ENCODE measurements at places on chromosomes 6 and 20.

- DNase-seq, result no peak
Measured at GRCh38 chr6:128606611-128607010, 86.2 kb upstream of the PTPRK start.

DNA sequence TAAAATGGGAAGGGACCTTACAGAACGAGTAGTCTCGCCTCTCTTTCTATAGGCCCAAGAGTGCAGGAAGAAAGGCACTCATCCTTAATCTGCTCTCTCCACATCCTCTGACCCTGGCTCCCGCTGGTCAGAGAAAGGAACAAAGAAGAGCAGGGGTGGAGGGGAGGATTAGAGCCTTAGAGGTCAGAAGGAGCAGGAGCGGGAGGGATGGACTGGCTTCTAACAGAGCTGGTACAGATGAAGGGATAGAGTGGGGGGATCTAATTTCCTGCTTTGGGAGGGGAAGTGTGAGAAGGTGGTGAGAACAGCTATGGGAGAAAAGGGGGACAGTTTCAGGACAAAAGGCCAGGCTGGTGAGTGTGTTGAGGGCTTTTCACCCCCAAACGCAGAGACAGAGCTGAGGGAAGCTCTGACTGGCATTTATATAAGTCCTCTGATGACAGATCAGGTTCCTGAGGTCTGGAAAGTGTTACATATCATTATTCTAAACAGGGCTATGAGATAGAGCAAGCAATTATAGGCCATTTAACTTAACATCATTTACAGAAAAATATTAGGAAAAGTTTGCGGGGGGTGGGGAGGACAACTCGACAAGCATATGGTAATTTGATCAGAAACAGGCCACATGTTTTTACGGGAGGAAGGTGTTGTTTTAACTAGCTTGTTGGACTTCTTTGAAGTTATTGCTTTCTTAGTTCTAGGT is 111.1 kb downstream of the FOXC1 start:
- no peak for DNase-seq

DNA sequence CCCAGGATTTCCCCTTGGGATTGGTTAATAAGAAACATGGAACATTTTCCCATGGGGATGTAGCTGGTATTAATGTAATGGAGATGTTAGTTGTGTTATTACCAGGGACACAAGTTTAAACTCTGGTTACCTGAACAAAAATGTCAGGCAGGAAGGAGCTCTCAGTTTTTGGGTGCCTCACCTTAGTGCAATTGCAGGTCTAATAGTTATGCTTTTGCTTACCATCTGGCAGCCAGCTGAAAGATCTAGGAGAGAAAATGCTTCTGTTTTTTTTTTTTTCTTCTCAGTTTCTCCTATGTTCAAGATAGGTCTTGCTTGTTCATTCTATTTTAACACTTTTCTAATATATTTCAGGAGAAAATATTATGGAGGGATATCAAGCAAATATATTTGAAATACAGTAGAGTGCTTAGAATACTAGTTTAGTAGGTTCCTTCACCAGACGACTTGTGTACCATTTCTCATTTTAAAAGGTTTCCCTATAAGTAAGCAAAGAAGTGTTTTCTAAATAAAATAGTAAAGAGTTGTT is 4.2 kb upstream of the UBE2J1 start:
- no peak for DNase-seq

DNA sequence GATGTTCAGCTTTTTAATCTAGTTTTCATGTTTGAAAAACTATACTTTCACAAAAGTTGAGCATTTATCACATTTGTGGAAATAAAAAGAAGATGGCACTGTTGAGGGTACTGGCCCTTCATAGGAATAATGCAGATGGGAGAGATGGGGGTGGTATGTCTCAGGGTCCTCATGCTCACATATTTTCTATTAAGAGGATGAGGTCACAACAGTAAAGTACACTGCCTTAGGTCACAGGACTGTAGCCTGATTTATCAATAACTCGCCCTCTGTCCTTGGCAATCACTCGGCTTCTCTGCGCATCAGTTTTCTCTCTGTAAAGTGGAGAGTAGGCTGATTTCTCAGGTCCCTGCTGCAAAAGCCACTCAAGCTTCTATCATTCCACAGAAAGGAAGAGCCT is 55.9 kb downstream of the PPP1R3G start:
- DNase-seq, result no peak

- DNase-seq, result no peak
Measured at GRCh38 chr6:122692175-122692598, 82.0 kb downstream of the PKIB start.

- DNase-seq, result no peak
Measured at GRCh38 chr6:96947055-96947454, 22.5 kb downstream of the KLHL32 start.

DNA sequence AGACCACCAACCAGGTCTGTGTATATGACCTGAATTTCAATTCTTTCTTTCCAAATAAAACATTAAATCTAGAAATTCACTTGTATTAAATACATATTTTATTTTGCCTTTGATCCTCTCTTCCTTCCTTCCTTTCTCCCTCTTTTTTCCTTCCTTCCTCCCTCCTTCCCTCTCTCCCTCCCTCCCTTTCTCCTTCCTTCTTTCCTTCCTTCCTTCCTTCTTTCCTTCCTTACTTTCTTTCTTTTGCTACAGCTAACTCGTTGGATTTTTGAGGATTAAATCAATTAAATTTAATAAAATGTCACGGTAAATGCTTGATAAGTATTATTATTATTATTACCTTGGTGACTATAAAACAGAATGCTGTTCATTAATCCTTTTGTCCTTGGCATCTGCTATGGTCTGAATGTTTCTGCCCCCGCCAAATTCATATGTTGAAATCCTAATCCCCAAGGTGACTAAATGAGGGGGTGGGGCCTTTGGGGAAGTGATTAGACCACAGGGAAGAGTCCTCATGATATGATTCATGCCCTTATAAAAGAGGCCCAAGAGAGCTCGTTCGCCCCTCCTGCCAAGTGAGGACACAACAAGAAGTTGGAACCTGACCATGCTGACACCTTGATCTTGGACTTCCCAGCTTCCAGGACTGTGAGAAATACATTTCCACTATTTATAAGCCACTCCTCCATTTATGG is 67.6 kb upstream of the BTBD3 start:
- DNase-seq, result no peak

- no peak for DNase-seq
Measured at GRCh38 chr20:32606107-32606506, 21.0 kb upstream of the NOL4L start.

DNA sequence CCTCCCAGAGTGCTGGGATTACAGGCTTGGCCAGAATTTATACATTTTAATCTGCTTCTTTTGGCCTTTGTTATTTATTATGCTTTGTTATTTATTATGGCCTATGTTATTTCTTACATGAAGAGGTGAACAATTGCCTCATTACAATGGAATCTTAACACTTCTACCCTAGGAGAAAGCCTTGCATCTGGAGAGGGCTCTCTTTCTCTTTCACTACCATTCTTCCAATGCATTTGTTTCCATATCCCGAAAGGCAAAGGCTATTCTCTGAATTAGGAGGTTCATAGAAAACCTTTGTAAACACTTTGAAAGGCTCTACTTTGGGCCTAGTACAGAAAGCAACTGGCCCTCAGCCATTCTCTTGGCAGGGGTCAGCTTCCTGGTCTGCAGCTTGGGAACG is 19.9 kb upstream of the DEK start:
- DNase-seq, result no peak

DNA sequence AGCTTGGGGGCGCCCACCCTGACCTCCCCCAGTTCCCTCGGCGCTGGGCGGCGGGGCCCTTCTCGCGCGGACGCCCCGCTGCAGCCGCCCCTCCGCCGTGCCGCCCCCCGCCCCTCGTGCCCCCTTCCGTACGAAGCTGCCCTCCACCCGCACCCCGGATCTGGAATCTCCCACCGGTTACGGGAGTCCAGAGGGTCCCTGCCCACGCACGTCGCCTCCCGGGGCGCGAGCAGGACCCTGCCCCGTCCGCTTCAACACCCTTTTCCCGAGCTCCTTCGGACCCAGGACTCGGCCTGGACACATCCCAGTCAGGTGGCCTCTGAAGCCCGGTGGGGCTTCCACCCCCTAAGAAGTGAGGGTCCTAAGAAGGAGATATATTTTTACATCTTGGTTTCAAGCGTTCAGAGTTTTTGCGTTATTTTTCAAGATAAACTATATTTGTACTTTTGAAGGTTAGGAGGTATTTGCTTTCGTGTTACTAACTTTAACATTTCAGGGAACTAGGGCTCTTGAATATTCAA is 506 bp downstream of the ARFGAP1 start:
- DNase-seq, result no peak

DNA sequence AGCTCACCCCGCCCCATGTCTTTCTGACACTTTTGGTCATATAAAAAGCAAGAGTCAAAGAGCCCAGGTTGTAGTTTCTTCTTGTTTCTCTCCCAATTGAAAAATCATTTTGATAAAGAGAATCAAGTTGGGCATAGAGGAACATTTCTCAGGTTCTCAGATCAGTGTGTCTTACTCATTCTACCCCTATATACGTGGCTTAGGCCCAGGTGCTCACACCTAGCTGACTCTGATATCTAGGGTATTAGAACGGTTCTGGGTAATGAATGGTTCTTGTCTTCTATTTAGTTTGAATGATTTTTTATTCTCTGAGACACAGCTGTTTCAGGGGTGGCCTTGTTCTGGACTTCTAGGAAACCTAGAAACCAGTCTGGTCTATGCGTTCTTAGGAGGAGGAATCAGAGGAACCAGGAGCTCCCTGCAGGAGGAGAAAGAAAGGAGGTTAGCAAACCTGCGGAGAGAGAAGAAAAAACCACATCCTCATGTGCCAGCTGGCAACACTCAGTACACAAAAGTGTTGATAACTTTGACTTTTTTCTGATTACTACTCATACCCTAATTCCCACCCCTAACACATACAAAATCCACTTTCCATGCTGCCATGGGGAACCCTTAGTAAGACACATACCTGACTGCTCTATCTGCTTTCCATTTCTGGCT is 178.0 kb downstream of the CLIC5 start:
- no peak for DNase-seq

GRCh38 chr20:41081276-41081814 is 52.7 kb downstream of the TOP1 start:
- DNase-seq, result no peak

GRCh38 chr6:11585426-11586016 is 48.0 kb downstream of the TMEM170B start:
- DNase-seq, result no peak
